ENCODE measurements at places on chromosomes 3 and 15.

DNA sequence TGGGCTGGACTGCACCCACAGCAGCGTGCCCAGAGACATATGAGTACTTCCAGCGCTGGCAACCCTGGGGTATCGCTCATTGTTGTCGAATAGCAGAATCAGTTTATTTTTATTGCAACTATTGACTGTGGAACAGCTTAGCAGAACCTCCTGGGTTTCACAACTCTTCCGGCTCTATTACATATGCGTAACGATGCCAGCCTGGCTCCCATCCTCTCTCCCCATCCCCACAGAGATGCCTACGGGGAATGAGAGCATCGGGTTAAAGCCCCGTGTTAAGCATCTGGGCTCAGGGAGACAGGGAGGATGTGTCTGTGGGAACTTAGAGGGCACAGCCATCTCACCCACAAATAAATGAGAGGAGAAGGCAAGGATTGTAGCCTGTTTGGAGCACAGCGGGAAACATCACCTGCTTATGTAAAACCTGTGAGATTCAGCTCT, 76.6 kb upstream of the DLG1 start:
- no peak for DNase-seq

- no peak for DNase-seq
Observed at GRCh38 chr3:141115789-141116541, 64.8 kb downstream of the SPSB4 start.

DNA sequence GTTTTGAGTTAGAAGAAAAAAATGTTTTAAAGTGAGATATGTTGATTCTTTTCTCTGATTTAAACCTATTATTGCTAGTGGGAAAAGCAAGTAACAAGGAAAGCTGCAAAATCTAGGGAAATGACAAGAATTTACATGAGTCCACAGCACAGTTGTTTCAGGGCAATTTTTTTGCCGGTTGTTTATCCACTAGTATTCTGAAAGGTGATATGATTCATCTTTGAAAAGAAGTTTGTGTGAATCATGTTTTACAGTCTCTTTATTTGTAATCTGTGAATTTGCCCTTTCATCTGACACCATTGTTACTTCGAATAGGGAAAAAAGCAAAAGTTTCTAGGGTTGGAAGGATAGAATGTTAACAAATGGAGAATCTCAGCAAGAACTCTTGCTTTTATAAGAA, 894.7 kb downstream of the OTOL1 start:
- DNase-seq: no peak

- no peak for DNase-seq
Observed at GRCh38 chr3:66800941-66801545, 197.1 kb upstream of the KBTBD8 start.

GRCh38 chr3:179865861-179866505, 170.8 kb downstream of the PEX5L start:
- DNase-seq: no peak

- peak; percentile 64 for DNase-seq
Observed at GRCh38 chr3:21705769-21706168, 45.2 kb downstream of the ZNF385D start.

GRCh38 chr15:74208901-74209559, 6.4 kb upstream of the STRA6 start:
- DNase-seq: no peak

DNA sequence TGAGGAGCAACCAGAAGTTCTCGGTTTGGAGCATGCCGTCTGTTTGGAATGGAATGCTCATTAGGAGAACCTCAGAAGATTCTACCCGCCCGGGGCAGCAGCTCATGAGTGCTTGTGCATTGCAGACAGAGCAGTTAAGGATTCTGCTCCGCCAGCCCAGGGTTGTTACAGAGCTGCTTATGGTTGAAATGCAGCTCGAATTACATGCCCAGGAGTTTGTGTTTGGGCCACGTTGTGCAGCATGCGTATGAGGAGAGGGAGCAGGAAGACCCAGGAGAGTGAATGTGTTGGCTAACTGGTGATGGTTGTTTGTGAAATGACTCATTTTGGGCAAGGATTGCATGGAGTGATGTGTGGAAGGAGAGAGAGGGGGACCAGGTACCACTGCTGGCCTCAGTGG, 9.0 kb downstream of the FGD5 start:
- DNase-seq: no peak

DNA sequence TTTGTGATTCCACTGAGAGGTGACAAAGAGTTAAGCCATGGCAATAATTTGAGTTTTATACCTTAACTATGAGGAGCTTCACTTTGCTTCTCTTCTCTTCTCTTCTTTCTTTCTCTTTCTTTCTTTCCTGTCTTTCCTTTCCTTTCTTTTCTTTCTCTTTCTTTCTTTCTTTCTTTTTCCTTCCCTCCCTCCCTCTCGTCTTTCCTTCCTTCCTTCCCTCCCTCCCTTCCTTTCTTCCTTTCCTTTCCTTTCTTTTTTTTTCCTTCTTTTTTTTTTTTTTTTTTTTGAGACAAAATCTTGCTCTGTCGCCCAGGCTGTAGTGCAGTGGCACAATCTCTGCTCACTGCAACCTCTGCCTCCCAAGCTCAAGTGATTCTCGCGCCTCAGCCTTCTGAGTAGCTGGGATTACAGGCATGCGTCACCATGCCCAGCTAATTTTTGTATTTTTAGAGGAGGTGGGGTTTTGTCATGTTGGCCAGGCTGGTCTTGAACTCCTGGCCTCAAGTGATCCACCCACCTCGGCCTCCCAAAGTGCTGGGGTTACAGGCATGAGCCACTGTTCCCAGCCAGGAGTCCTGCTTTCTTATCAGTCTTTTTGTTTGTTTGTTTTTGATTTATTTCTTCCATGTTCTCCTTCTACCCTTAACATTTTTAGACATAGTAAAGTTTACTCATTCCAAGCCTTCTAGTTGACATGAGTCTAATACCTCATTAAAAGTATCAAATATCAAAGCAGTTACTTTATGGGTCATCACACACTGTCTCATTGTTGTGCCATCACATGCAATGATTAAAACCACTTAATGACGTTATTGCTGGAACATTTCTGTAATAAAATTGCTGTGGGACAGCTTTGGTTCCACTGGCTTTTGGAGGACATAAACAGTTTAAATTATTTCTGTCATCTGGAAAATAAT, 29.9 kb downstream of the SLC49A4 start:
- DNase-seq: no peak

- no peak for DNase-seq
Observed at GRCh38 chr3:151625086-151625485, 108.6 kb upstream of the AADACL2 start.

DNA sequence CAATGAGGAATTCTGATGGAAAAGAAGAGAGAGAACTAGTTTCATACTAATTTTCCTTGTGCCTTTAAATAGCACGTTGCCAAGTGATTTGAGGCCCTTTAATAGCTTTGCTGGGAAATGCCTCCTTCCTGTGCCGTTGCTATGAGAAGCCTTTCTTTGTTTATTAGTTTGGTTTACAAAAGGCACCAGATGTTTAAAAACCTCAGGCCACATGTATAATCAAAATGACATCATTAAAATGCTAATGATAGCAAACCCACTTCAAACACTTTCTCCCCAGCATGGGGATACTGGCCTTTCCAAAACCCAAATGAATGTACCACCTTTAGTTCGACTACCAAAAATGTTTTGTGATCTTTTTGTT, 50.0 kb upstream of the TBC1D23 start:
- DNase-seq: no peak

DNA sequence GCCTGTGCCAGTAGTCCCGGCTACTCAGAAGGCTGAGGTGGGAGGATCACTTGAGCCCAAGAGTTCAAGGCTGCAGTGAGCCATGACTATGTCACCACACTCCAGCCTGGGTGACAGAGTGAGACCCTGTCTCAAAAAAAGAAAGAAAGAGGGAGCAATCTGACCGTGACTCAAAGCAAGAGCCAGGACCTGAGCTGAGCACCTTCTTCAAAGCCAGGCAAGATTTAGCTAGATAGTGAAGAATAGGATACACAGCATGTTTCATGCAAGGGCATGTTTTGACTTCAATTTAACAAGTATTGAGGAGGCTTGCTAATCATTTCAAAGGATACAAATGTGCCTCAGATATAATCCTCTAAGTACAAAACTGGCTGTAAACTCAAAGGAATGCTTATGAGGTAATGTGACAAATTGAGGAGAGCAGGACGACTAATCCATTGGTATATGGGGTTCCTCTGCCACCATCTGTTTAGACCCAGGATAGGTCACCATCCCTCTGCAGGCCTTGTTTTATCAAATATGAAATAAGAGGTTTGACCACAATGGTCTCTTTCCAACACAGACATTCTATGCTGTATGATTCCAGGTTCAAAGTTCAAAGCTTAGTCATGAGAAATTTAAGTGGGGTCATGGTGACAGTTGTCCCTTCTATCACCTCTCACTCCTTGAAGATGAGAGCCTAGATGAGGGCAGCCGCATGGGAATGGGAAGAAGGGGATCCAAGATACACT, 33.2 kb downstream of the RAB27A start:
- DNase-seq: no peak

Data from Panc1 (cell line).